H9 (cell line): ENCODE measurements at places on chromosomes 1 and 21.

GRCh38 chr21:22393324-22393723 lies 1395.1 kb downstream of the NCAM2 start:
- no peak for DNase-seq

- DNase-seq: no peak
Measured at GRCh38 chr1:41374711-41375110, 13.5 kb downstream of the FOXO6 start.

DNA sequence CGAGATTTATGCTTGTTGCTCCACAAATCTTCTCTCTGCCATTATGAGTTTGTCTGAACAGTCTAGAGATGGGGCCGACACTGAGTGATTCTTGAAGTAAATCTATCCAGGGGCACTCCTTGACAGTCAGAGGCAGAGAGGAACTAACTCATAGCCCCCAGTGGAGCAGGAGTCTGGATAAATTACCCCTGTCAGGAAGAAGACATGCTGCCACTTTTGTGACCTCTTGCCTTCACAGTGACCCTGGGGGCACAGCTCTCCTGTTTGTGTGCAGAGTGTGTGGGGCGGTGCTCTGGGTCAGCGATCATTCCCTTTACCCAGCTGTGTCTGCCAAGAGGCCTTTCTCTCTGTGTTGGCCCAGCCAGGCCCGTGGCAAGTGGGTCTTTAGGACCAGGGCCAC lies 29.5 kb downstream of the PEX14 start:
- no peak for DNase-seq

DNA sequence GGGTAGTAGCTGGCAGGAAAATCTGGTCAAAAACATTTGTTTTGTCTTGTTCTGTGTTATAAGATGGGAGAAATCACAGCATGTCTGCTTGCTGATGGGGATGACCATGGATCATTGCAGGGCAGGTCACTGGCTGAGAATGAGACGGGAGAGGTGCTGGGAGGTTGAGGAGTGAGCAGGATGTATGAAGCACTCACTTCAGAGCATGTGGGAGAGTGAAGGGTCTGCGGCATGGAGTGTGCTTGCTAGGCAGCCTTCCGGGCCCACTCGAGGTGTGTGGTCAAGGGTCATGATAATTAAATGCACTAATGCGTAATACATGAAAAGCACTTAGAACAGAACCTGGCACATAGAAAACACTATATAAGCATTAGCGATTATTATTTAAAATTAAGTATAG lies 42.0 kb upstream of the SPOCD1 start:
- no peak for DNase-seq

DNA sequence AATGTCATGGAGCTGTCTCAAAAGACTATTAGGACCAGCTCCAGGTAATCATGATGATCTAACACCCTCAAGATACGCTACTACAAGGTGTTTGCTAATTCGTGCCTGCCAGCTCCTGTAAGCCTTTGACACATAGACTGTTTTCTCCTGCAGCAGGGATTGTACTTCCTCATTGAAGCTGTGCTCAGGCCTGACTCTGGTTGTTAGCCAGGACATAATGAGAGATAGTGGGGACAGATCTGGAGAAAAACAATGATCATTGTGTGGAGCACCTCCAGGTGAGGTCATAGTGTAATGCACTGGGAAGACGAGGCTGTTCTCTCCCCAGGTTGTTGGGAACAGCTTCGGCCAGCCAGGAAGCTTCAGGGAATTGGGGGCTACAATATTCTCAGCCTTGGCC lies 94.6 kb downstream of the SETD4 start:
- DNase-seq: no peak

DNA sequence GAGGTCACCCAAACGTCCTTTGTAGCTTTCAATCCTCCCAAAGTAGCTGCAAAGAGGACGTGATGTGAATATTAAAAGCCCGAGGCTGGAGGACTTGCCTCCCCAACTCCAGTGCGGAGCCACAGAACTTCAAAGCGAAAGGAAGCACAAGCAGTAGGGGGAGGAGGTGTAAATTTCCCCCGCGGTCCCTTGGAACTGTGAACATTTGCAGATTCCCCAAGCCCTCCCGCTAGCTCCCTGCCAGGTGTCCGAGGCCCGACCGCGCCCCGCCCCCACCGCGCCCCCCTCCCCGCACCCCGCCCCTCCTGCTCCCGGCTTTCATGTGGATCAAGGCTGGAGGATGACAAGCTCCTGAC lies 41.5 kb upstream of the HAO2 start:
- DNase-seq: peak; percentile 92

- DNase-seq: no peak
Measured at GRCh38 chr1:235948774-235949427, 82.2 kb upstream of the LYST start.

DNA sequence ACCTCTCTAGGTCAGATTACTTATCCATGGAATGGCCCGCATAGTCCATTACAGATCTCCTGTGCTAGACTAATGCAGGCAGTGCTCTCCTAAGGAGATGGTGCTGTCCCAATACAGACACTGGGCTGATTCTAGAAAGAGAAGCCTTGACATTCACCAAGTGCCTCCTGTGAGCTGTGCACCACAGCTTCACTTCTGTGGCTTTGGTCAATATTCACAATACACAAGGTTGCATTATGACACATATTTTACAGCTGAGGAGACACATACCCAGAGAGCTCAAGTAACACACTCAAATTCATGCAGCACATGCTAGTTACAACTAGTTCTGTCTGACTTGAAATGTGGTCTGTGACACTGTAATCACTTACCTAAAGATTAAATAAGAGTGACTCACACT lies 59.4 kb upstream of the LRRC8B start:
- DNase-seq: no peak

DNA sequence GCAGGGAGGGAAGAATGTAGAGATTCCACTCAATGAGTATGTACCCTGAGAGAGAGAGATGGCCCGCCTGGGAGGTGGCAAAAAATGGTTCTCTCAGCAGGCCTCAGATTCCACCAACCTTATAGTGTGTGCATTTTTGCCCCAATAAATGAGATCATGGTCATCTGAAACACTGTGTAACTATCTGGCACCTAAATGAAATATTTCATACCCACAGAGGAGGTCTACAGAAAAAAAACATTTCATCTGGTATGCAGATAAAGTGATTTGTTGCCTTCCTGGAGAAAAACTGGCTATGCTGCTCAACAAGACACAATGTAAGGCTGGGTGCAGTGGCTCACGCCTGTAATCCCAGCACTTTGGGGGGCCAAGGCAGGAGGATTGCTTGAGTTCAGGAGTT lies 4.9 kb downstream of the TMCO2 start:
- DNase-seq: no peak

- DNase-seq: no peak
Measured at GRCh38 chr1:181712711-181713110, 229.4 kb downstream of the CACNA1E start.

GRCh38 chr21:42478504-42478903 lies 17.5 kb downstream of the RSPH1 start:
- no peak for DNase-seq

DNA sequence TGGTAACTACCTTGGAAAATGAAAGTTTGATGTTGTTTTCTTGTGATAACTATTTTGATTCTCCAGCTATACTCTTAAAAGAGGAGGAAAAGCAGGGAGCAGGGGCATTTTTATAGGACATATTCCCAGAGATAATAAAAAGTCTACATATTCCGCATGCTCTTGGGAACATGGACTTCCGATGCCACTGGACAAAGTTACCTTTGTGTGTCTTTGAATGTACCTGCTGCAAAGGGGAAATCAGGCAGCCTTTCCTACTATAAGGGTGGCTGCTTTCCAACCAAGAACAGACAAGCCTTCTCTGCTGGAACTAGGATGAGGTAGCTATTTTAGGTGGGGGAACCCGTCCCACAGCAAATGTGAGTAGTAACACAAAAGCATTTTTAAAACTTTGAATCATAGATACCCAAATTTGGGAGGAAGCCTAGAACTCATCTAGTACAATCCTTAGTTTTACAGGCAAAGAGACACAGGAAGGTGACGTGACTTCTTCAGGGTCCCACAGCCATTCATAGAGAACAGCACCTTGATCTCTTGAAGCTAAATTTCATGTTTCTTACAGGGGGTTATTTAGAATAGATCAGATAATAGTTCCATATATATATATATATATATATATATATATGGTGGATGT lies 179.9 kb downstream of the FASLG start:
- no peak for DNase-seq

DNA sequence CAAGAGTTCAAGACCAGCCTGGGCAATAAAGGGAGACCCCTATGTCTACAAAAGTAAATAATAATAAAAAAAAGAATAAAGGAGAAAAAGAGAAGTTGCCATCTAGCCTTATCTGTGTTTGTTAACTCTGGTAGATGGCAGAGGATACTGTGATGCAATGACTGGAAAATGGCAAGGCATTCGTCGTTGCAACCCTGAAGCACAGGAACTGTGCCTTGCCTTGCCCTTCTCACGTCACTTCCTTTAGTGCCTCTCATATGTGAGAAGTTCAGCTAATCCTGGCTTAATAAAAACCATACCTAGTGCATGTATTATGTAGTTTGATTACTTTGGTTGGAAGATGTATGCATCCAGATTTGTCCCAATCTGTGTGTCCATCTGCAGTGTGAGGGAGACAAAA lies 25.8 kb upstream of the PIGC start:
- DNase-seq: no peak

DNA sequence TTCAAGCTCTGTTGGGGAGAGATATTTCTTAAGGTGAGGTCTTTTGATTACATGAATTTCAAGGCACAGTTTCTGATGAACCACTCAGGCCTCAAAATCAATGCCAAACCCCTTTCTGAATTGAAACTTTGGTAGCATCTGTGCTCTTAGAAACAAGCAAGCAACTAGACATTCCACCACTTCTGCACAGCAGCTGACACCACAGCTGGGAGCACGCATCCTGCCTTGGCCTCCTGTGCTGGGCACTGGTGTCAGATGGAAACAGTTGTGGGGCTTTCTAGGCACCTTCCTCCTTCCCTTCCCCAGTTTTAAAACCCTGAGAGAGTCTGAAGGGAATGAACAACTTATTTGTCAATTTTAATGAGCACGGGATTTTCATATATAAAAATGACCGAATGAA lies 360.2 kb downstream of the ADGRL2 start:
- DNase-seq: no peak

DNA sequence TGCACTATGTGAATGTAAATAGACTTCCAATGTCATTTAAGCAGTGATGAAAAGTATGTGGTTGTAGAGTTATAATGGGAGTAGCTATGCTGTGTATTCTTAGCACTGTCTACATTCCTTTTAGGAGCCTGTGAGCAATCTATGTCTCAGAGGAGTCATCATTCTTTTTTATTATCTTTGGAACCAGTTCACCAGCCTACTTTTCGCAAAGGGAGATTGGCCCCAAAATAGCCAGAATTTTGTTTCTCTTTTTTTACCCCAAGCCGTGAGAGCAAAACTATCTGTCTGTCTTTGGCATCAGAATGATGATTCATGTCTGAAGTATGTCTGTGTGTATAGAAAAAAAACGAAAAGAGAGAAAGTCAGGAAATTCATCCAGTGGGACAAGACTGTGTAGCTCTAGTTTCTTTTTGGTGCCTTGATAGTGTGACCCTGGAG lies 44.2 kb downstream of the OSBPL9 start:
- no peak for DNase-seq
